ENCODE measurements at places on chromosomes 1 and 21.

GRCh38 chr1:34701326-34702060, 53.4 kb upstream of the GJB5 start:
- DNase-seq = no peak

- DNase-seq = no peak
Observed at GRCh38 chr1:27915082-27915575, 19.7 kb upstream of the SMPDL3B start.

- DNase-seq = no peak
Observed at GRCh38 chr1:228160201-228160761, 5.3 kb upstream of the IBA57 start.

- no peak for DNase-seq
Observed at GRCh38 chr21:20642681-20643080, 355.5 kb upstream of the NCAM2 start.

DNA sequence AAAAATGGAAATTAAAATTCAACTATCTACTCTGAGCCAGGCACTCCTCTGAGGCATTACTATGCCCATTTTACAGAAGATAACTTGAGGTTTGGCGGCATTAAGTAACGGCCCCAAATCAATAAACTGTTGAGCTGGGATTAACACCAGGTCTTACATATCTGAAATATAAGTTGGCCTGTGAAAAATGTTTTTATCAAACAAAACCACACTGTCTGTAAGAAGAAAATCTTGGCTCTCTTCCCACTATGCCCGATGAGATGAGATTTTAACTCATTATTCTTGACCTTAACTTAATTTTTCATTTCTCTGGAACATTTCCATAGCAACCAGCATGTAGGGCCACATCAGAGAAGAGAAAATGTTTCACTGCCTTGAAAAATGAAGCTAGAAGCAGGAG, 21.8 kb downstream of the RC3H1 start:
- DNase-seq = no peak

DNA sequence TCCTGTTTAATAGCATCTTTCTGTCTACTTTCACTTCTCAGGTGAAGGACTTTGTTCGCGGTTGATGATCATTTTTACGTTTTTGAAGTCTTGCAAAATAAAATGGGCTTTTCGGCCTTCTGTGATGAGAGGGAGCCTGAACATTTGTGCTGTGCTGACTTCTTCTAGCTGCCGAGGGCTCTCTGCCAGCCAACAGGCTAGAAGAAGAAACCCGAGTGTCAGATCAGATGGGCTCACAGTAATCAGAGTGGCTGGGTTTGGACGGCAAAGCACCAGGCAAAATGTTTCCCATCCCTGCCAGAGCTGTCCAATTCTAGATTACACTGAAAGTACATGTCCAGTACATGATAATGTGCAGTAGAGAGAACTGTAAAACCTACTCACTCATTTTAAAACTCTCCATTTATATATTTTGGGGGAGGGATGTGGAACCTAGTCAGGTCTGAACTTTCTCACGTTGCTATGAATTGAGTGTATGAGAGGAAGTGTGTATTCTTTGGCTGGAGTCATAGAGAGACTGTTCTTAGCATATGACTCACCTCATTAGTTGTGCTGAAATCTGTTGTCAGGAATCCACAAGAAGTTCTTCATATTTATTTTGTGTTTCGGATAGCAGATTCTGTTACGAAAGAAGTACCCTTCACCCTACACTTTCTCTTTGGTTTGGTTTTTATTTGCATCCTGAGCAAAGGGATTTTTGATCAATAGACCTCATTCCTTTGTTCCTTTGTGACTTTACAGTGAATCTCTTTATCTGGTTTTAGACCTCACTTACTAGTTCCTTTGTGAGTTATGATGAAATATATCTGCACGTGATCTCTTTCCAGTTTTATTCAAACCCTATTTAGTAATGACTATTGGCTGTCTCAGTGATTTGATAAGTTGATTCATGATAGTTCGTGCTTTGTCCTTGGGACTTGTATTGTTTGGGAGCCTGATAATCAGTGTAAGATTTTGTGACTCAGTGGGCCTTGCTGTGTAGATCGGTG, 4.8 kb downstream of the ATP1A1 start:
- no peak for DNase-seq

- no peak for DNase-seq
Observed at GRCh38 chr1:218931324-218931723, 242.4 kb upstream of the LYPLAL1 start.

- no peak for DNase-seq
Observed at GRCh38 chr1:235878082-235878811, 11.5 kb upstream of the LYST start.

DNA sequence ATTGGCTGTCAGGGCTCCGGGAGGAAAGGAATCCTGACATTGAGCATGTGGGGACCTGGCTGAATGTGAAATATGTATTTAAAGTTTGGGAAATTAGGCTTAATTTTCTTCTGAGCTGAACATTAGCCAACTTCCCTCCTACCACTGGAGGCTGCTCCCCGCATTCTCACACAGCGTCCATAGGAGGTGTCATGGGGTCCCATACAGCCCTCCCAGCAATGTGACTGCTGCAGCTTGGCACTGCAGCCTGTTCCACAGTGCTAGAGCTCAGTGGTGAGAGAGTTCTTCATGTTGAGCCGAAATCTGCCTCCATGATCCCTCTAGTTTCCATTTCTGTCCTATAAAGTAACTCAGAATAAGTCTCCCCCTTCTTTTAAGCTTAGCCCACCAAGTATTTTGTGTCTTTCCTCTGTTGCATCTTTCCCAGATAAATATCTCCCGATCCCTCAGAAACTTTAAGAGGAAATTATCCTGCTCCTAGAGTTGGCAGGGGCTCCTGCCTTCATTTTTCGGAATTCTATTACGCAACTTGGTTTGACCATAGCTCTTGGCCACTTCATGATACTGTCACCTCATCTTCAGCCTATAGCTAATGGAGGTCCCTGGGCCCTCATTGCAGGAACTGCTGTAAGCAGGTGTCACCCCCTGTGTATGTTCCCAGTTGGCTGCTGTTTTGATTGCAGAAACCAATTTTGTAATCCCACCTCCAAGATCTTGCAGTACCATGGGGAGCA, 2.0 kb downstream of the FCRL6 start:
- DNase-seq = no peak

DNA sequence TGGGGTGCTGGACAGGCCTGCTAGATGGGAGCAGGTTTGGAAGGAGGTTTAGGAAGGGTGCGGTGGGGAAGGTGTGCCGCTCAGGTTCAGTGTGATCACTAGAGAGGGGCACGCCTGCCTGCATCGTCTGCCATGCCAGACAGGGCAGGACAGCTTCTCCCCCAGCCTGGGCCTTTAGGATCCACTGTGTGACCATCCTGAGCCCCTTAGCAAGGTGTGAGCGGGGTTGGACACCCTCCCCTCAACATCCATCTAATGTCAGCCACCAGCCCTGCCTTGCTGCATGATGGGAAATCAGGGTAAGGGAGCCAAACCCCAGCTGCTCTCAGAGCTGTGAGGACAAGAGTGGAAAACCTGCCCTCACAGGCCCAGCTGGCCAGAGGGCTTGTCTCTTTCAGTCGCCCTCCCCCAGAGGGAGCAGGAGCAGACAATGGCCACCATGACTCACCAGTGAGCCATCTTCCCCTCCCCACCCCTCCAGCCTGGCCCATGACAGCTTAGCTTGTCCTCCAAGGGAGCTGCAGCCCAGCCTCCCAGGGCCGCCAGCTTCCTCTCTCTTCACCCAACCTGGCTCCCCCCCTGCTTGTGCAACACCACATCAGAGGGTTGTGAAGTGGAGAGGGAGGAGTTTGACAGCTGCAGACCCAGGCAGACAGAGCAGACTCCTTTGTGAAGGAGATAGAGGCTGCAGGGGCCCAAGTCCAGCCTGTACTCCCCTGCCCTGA, 37.0 kb downstream of the NUAK2 start:
- DNase-seq = peak; percentile 88

GRCh38 chr1:217140041-217140901, 417.0 kb upstream of the ESRRG start:
- no peak for DNase-seq

DNA sequence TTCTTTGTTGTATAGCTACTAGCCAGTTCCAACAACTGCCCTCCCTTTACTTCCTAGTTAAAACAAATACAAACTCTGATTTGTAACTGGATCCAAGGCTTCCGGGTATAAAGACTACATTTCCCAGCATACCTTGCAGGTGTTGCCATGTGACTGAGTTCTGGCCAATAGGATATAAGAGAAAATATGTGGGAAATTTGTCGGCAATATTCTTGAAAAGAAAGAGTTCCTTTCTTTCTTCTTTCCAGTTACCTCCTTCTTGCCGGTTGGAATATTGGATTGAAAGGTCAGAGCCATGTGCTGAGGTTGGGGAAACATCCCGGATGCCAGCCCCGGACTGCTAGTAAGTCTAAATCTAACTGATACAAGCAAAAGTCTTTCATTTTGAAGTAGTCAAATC, 23.0 kb upstream of the ZBTB40 start:
- peak; percentile 34 for DNase-seq

DNA sequence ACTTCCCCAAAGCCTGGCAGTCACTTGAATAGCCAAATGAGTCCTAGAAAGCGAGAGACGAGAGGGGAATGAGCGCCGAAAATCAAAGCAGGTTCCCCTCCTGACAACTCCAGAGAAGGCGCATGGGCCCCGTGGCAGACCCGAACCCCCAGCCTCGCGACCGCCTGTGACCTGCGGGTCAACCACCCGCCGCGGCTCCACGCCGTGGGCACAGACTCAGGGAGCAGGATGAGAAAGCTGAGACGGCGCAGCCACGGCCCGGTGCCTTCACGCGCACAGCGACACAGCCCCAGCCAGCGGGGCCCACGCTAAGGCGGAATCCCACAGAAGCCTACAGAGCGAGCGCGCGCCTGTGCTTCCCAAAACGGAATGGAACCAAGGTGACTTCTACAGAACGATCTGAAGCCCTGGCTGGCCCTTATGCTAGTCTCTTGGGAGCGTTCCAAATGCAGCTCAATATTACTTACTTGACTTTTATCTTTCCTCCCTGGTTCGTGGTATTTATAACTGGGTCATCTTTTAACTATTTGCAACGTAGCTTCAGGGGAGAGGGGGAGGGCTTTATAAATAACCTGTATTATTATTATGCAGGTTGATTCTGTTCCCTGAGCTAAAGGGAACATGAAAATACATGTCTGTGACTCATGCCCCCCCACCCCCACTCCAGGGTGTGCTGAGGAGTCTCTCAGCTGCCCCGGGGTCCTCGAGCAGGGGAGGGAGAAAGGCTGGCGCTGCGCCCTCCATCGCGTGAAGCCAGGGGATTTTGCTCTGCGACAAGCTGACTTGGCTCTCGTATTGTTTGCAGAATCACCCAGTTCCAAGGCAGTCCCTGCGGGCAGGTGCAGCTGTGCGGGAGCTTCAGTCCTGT, 1.7 kb downstream of the TSPEAR start:
- peak; percentile 74 for DNase-seq

DNA sequence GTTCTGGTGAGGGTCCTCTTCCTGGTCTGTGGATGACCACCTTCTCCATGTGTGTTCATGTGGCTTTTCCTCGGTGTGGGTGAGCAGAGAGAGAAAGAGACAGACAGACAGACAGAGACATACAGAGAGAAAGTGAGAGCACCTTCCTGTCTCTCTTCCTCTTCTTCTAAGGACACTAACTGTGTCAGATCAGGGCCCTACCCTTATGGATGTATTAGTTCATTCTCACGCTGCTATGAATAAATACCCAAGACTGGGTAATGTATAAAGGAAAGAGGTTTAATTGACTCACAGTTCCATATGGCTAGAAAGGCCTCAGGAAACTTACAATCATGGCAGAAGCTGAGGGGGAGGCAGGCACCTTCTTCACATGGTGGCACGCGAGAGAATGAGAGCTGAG, 131.5 kb upstream of the ZNF648 start:
- DNase-seq = no peak

DNA sequence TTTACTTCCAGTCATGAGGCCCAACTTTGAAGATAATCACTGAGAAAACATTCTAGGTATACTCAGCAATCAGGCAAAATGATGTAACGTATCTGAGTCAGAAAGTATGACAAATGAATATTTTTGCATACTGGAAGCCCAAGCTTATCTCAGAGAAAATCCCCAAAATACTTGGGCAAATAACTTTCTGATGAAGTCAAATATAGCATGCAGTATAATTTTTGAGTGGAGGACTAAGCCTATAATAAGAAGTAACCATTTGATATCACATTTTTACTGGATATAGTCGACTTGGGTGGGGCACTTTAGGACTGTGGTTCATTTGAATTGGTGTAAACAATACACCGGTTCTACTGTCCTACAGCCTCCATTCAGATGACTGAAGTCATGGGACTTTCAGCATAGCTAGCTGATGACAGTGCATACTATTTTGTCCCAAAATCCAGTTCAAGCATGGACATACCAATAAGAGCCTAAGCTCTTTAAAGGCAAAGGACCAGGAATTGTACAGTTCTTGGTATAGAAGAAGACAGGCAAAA, 2.3 kb upstream of the GADD45A start:
- no peak for DNase-seq

GRCh38 chr1:86233403-86233802, 76.8 kb upstream of the COL24A1 start:
- DNase-seq = no peak

DNA sequence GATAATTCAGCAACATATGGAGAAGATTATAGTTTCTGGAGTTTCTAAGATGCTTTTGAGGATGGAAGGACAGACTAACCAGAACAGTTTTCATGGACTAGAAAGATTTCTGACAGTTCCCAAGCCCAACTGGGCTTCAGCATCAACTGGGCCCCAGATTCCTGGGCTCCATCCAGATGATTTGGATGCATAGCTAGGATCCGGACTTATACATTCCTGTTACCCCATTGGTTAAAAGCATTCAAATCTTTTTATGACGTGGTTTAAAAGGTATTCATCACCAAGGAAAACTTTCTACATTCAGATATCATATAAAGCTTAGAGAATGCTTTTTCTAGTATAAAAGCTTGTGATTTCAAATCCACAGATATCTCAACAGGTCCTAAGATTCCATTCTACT, 29.7 kb downstream of the TSHB start:
- no peak for DNase-seq
